ENCODE measurements at places on chromosomes 2 and 18. TPM values are rescaled to one million over a fixed set of nuclear protein-coding genes. Genes with fewer than 3 reads are reported as not detected.
A peak's percentile ranks its signal among the peaks of the same experiment; 100 is the strongest.

DNA sequence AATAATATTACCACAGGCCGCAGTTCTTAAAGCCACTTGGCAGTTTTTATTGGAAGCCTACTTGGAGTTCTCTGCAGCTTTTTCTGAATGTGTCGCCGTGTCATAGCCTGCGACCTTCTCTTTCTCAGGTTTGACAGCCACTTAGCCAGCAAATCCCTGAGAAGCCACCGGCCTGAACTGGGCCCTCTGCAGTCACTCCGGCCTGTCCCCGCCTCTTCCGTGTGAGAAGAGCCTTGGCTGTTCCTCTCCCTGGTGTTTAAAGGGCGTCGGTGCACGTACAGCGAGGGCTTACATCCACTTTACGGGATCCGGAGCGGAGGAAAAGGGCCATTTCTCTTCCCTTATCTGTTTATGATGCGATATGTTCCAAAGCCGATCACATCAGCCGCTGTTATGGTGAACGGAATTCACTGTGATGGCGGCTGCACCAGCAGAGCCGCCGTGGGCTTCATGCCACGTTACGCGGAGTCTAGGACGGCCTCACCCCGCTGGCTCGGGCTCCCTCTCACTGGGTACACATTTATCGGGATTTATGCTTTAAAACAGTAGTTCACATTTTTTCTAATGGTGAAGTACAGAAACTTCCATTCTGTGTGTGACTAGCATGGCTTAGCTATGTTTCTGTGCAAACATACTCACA is 66.8 kb downstream of the GBX2 start:
- DNase-seq: no peak

GRCh38 chr2:64104933-64105332 is 39.3 kb downstream of the PELI1 start:
- no peak for DNase-seq

DNA sequence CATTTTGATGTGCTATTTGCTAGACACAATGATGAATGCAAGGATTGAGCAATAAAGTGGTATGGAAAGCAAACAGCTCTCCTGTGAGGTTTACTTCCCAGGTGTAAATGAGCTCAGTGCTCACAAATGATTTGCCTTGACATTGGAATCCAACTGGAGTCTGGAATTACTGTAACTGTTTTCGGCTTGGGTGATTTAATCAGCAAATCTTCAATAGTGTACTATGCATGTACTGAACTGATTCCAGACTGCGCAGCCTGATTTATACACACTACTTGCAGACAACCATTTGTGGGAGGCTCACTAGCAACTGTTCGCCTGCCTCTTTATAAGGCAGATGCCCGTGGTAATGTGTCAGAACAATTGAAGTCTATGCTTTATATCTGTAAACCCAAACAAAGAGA is 27.9 kb upstream of the SOX11 start:
- no peak for DNase-seq

DNA sequence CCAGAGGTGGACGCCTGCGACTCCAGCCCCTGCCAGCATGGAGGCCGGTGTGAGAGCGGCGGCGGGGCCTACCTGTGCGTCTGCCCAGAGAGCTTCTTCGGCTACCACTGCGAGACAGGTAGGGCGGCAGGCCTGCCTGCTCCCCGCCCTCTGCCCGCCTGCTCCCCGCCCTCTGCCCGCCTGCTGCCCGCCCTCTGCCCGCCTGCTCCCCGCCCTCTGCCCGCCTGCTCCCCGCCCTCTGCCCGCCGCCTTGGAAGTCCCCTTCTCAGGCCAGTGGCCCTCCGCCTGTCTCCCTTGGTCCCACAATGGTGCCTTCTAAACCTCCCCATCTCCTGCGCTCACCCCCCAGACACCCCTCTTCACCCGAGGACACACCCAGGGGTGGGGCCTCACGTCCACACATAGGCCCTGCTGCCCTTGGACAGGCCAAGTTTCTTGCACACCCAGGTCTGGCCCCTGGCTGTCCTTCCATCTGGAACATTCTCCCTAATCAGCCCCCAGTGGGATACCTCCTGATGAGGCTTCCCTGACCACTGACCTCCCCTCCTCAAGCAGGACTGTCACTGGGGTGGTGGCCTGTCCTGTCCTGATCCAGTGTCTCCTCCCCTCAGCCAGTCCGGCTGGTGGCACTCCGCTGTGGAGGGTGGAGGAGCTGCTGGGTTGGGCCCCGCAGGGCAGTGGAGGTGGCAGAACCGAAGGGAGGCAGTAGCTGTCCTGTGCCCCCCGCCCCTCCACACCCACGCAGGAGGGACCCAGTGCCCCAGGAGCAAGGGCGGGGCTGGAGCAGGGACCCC is 37.9 kb downstream of the MTERF4 start:
- peak; percentile 69 for DNase-seq

DNA sequence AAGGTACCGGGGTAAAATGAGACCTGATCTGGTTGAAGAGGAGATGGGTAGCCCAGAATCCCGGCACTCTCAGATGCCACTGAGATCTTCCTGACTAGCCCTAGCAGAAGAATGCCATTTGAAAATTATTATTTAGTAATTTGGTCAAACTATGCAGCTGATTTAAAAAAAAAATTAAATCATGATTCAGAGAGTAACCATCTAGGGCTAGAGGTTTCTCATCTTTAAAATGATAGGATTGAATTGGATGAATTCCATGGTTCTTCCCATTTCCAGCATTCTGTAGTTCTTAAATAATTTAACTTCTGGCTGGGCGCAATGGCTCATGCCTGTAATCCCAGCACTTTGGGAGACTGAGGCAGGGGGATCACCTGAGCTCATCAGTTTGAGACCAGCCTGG is 106.1 kb downstream of the MYO1B start:
- DNase-seq: no peak

DNA sequence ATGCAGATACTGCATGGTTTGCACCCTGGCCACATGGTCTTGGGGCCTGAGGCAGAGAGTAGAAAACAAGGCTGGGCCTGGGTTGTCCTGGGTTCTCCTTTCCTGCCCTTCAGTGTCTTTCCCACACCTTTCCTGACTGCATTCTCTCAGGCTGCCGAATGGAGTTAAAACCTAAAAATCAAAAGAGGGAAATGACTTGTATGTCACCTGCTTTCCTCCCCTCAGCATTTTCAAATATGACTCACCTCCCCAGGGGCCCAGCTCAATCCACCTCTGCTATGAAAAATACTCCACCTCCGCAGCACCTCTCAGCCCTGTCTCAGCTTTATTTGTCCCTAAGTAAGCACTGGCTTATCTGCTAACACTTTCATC is 457.8 kb upstream of the MEX3C start:
- DNase-seq: no peak

DNA sequence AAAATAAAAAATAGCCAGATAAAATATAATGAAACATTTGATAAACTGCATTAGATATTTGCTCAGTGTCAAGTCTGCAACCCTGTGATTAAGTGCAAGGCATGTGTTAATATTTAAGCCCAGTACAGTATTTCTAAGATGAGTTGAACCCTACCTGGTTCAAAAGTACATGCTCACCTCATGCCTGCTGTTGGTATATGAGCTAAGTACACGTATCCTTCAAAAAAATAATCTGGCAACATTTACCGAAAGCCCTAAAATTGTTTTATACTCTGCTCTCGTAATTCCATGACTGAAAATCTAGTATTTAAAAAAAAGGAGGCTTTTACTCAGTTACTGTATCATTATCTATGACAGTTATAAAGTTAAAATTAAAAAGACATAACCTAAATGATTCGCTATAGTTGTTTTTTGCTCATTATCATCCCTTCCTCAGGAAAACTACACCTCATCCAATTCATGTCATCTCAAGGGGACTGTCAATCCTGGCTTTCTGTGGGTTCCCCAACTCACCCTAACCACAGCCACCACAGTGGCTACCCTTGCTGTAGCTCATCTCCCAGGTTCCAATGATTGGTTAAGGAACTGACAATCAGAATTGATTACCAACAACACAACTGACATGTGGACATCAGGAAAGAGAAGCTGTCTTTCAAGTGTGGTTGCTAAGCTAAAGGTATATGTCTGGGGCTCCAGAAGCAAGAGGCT is 10.6 kb downstream of the TLK1 start:
- DNase-seq: no peak

- DNase-seq: no peak
These were observed 4.5 kb downstream of the GFPT1 start for GRCh38 chr2:69382547-69382946.

GRCh38 chr2:240155048-240155744 is 14.7 kb upstream of the OTOS start:
- no peak for DNase-seq

DNA sequence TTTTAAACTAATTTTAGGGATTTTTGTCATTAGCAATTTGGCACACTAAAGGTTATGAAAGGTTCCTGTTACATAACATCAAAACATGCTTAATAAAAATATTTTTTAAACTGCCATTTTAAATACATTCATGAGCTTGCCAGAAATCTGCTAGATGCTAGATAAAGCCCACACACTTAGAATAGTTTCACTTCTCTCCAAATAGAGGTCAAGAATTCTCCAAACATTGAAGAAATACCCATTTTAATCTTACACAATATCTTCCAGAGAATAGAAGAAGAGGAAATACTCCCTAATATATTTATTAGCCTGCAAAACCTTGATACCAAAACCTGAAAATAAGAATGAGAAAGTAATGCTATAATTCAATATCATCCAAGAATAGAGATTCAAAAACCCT is 247.5 kb downstream of the PTH2R start:
- no peak for DNase-seq

- no peak for DNase-seq
These were observed 6.2 kb upstream of the SATB2 start for GRCh38 chr2:199463708-199464605.

- DNase-seq: no peak
These were observed 34.0 kb downstream of the FHOD3 start for GRCh38 chr18:36331521-36331971.

DNA sequence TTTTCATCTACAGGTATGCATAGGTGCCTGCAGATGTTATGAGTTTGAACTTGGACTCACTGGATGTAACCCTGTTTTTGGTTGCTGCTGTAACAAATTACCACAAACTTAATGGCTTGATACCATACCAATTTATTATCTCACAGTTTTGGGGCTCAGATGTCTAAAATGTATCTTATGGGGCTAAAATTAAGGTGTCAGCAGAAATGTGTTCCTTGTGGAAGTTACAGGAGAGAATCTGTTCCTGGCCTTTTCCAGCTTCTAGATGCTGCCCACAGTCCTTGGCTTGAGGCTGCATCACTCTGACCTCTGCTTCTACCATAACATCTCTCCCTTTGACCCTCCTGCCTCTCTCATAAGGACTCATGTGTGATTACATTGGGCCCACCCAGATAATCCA is 47.6 kb downstream of the POLE4 start:
- no peak for DNase-seq

DNA sequence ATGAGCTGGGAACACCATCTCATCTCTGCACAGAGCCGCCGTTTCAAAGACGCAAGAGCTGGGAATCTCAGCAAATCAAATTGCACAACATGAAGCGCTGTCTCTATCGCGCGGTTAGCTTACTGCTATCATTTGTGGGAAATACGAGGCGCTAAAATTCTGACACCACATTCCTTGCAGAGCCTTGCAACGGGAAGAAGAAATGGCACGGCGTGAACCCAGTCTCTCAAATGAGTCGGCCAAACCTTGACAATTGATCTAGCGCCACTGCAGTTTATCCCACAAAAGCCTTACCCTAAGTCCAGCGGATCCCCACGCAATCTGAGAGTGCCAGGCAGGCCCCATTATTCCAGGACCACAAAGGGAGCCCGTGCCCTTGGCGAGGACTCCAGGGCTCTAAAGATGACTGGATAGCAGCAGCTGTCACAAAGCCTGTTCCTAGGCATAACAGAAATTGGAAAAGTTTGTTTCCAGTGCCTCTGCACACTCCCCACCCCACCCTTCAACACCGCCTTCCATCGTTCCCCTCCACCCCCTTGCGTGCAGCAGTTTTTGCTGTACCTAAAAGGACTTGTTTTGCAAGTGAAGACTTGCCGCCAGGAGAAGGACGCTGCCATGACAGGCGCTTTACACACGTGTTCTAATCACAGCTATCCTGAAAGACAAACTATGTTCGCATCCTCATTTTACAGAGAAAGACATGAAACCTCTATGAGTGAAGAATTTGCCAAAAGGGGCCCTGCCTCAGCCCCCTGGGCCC is 252.4 kb downstream of the EIPR1 start:
- DNase-seq: no peak

DNA sequence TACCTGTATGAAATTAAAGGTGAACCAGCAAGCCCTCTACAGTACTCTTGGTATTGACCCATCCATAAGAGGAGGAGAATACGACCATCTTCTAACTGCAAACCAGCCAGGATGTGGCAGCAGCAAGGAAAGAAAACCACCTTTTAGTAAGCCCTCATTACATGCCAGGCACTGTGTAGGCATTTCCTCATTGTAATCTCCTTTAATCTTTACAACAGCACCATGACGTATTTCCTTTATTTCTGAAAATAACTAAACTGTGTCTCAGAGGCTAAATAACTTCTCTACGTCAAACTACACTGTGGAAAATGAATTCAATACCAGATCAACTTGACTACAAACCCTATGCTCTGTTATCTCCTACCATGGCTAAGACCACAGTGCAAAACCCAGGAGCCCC is 18.2 kb downstream of the WDR35 start:
- no peak for DNase-seq

- no peak for DNase-seq
These were observed 251.4 kb upstream of the TCF4 start for GRCh38 chr18:55839343-55839742.

The OR6B2 gene
- not detected for total RNA-seq

The CRYGD gene
- total RNA-seq: not detected

The ADAM23 gene
- 10.7 TPM for total RNA-seq

The PLA2R1 gene
- 8.1 TPM for total RNA-seq

The TOGARAM2 gene
- 0.36 TPM for total RNA-seq

The IL1B gene
- not detected for total RNA-seq

The SERPINB7 gene
- total RNA-seq: not detected

The B4GALT6 gene
- 3.5 TPM for total RNA-seq

The MAB21L4 gene
- 1.1 TPM for total RNA-seq

The GLI2 gene
- 3.8 TPM for total RNA-seq

The ADD2 gene
- total RNA-seq: 3.1 TPM

The CHCHD5 gene
- total RNA-seq: 26.3 TPM

The CACNB4 gene
- total RNA-seq: 15.4 TPM

The SALL3 gene
- total RNA-seq: 40.8 TPM

The CRACDL gene
- total RNA-seq: 20.8 TPM

The ACVR1C gene
- total RNA-seq: 0.09 TPM
